ENCODE measurements at places on chromosomes 3 and 15. TPM values are rescaled to one million over a fixed set of nuclear protein-coding genes. Genes with fewer than 3 reads are reported as not detected.

The CP gene
- 2.1 TPM for polyA plus RNA-seq

The CACNA2D2 gene
- 8.2 TPM for polyA plus RNA-seq

The ASB14 gene
- polyA plus RNA-seq: 1.1 TPM

The TTLL13 gene
- polyA plus RNA-seq: not detected

The TNFSF10 gene
- polyA plus RNA-seq: 7.5 TPM

The PPARG gene
- 10.7 TPM for polyA plus RNA-seq

The C3orf85 gene
- polyA plus RNA-seq: not detected

The P3H2 gene
- 63.2 TPM for polyA plus RNA-seq

The TMOD2 gene
- polyA plus RNA-seq: 6.6 TPM

The TM4SF18 gene
- polyA plus RNA-seq: 12.9 TPM

The CADM2 gene
- polyA plus RNA-seq: 5.8 TPM

The TGM5 gene
- polyA plus RNA-seq: 0.08 TPM

The SRGAP3 gene
- polyA plus RNA-seq: 24.1 TPM
